ENCODE measurements at places on chromosomes 7 and 10.

DNA sequence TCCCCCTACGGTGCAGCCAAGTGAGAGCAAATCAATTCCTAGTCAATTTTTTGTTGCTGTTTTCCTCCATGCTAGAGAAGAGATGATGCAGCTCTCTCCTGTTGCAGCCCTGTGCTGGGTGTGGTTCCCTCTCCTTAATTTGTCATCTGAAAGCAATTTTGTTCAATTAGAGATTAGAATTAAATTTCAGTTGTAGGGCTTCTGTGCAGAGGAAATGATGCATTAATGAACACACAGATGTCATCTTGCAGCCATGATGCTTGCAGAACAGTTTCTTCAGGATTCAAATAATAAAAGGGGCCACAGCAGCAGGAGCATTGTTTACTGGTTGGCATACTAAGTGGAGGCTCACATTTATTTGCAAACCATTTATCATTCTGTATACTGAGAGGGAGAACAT, 266.0 kb downstream of the AUTS2 start:
- no peak for DNase-seq

DNA sequence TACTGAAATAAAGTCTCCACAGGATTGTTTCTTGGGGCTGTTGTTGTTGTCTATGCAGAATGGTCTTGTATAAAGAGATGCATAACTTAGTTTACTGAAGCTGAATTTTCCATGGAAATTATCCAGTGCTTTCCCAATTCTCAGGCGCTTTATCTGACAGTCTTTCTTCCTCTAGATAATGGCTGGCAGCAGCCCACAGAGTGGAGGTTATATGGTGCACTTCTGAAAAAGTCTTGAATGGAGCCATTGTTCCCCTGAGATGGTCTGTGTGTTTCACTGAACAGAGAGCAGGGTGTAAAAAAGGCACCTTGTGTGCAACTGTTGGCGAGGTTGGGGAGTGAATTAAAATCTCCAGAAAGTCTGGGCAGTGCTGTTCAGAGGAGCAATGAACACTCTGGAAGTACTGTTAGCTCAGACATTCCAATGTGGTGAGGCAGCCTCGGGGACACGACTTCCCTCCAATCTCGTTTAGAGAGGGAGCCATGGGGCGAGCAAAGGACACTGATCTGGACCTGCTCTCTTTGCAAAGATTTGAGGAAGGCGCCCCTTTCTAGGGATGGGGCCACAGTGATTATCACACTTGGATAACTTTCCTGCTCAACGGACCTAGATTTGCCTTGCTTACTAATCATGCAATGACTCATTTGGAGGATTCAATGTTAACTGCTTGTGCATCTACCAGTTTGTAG, 2.0 kb upstream of the PLCE1 start:
- no peak for DNase-seq

DNA sequence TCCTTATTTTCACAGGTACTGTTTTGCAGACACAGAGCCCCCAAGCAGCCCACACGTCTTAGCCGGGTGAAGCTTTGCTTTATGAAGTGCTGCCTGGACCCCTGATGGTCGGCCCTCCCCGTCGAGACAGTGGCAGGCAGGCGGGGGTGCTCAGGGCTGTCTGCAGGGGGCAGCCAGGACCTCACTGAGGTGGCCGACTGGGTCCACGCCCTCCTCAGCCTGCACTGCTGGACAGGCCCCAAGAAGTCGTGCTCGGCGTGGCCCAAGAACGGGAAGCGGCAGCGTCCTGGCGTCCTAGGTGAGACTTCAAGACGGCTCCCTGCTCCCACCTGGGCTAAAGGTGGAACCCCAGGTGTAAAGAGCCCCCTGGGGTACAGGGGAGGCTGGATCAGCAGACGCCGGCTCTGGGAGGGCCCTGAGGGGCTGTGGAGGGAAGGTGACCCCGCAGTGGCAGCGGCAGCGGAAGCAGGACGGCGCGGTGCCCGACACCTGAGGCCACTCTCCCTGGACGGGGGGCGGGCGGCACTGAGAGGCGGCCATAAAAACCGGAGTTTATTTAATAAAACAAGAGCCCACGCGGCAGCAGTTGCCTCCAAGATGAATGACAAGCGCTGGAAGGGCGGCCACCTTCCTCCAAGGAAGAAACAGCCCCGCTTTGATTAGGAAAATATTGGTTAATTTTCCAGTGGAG, 179.4 kb downstream of the ELFN1 start:
- DNase-seq, result no peak

GRCh38 chr10:63836666-63837442, 315.7 kb downstream of the REEP3 start:
- no peak for DNase-seq

DNA sequence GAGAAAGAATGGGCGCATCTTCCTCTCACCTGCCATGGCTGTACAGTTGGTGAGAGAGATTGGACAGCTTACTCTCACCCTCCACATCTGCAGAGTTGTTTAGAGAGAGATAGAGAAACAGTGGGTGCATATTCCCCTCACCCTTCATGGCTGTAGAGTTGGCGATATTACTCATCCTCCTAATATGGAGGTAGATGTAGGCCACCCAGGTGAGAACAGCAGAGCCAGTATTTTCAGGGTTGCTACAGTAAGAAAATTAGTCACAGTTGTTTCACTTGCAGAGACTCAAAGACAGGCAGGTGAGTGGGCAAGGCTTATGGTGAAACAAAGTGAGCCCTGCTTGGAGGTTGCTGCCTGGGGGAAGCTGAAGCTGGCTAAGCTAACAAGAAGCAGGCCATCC, 65.0 kb upstream of the PFKP start:
- no peak for DNase-seq

- DNase-seq, result no peak
These were observed 115.4 kb upstream of the ADO start for GRCh38 chr10:62688971-62689700.

GRCh38 chr7:92461027-92462003, 14.0 kb downstream of the GATAD1 start:
- DNase-seq, result no peak

DNA sequence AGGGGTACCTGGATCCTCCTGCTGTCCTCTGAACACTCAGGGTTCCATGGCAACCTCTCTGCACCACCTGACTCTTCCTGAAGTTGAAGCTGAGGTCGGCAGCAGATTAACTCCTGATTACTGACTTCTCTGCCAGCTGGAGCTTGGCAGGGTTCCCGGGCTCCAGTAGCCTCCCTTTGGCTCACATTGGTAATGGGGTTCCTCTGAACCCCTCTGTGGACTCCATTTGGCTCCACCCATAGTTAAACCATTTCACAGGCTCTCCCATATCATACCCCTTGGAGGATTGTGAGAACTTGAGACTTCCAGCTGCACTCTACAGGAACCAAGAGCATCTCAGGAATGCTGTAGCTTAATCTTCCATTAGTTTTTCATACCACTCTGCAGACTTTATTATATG, 292.5 kb downstream of the HDAC9 start:
- DNase-seq, result no peak

DNA sequence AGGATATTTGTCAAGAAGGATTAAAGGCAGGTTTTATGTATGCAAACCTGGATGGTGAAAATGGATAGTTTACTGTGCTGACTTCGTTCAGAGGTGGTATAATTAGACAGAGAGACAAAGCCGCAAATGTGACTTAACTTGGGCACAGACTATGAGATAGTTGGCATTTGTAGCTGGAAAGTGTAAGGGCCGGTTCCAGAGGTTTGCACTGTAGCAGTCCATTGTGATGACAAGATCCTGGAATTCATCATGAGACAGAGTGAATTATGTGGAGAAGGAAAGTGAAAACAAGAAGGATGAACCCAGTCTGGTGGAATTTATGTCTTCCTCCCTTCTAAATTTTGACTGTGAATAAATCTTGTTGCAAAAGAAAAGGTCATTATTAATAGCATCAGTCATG, 139.0 kb downstream of the CNTNAP2 start:
- no peak for DNase-seq

DNA sequence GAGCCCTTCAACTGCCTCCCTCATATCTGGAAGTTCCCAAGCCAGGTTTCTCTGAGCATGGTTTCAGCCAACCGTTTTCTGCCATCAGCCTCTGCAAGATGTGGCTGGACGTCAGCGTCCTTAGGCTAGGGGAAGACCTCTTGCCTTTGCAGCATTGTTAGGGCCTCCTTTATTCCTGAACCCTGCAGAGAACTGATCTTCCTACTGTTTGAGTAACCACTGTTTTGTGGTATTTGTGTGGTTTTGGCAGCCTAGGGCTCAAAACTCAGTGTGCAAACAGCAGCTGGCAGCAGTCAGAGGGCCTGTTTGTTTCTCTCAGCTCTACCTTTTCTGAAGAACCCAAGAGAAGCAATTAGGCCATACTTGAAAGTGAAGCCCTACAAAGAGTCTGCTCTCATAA, 83.4 kb upstream of the SEMA3E start:
- DNase-seq, result no peak

DNA sequence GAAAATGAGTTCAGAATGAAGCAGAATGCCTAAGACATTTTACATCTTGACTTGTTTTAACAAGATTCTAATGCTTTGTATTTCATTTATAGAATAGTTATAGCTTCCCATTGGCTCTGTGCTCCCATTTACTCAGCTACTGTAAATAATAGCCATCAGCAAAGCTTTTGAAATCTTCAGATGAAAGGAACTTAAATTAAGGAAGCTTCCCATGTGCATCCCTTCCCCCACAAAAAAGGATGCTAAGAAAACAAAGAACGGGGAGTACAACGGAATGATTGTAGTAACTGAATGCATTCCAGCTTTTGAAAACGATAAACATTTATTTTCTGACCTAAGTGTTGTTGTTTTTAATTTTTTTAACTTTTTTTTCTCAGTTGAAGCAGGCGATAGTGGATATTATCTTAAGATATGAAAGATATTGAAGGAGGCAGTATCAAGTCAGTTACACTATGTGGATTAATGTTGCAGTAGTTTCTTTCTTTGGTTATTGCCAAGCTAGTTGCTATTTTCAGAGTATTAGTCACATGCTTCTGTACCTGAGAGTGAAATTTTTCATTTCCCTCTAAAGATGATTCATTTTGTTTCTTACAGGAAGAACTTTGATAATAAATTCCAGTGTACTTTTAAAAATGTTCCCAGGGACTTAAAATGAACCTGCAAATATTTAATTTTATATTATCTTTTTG, 129.2 kb downstream of the KCND2 start:
- DNase-seq, result no peak

- no peak for DNase-seq
These were observed at the start of gene NUDT13 for GRCh38 chr10:73110345-73110849. NUDT13 (plus strand) TSS chr10:73110455; CDS start chr10:73114366, 3,911 bp downstream.

GRCh38 chr10:102220612-102221011, 5.5 kb upstream of the ELOVL3 start:
- no peak for DNase-seq

- no peak for DNase-seq
These were observed 14.9 kb downstream of the TMEM273 start for GRCh38 chr10:49173201-49173772.

GRCh38 chr10:131729361-131729760, 171.4 kb upstream of the PPP2R2D start:
- DNase-seq, result no peak

- no peak for DNase-seq
These were observed 199.0 kb downstream of the CHCHD3 start for GRCh38 chr7:132882714-132883428.

GRCh38 chr10:119337223-119337622, 129.9 kb downstream of the GRK5 start:
- no peak for DNase-seq

GRCh38 chr7:105224884-105225651, 163.7 kb downstream of the SRPK2 start:
- DNase-seq, result no peak

GRCh38 chr10:108785011-108785410, 1138.3 kb downstream of the XPNPEP1 start:
- no peak for DNase-seq
